ENCODE measurements at places on chromosomes 4 and X.

- DNase-seq, result no peak
Measured at GRCh38 chr4:148170408-148171365, 271.5 kb downstream of the NR3C2 start.

DNA sequence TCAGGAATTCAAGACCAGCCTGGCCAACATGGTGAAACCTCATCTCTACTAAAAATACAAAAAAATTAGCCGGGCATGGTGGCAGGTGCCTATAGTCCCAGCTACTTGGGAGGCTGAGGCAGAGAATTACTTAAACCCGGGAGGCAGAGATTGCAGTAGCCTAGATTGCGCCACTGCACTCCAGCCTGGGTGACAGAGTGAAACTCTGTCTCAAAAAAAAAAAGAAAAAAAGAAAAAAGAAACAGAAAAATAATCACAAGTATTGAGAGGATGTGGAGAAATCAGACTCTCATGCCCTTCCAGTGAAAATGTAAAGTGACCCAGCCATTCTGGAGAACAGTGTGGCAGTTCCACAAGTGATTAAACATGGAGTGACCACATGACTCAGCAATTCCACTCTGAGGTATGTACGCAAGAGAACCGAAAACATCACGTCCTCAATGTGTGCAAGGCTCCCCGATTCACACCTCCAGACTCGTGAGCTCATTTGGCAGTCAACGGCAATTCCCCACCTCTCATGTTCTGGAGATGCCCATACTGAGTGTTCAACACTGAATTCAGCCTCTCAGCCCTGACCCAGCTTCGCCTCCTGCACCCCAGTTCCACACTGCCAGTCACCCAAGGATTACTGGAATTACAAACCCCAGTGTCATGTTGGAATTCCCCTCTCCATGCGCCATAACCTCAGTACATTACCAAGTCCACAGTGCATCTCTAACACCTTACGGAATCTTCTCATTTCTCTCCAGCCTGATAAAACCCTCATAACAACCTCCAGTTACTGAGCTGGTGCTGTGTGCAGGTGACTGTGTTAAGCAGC lies 21.1 kb downstream of the ACOX3 start:
- no peak for DNase-seq

GRCh38 chr4:145283909-145284308 lies 103.5 kb upstream of the OTUD4 start:
- DNase-seq, result no peak

GRCh38 chrX:54208531-54208930 lies 25.5 kb upstream of the FAM120C start:
- no peak for DNase-seq

GRCh38 chr4:4585012-4585670 lies 43.3 kb upstream of the STX18 start:
- no peak for DNase-seq

DNA sequence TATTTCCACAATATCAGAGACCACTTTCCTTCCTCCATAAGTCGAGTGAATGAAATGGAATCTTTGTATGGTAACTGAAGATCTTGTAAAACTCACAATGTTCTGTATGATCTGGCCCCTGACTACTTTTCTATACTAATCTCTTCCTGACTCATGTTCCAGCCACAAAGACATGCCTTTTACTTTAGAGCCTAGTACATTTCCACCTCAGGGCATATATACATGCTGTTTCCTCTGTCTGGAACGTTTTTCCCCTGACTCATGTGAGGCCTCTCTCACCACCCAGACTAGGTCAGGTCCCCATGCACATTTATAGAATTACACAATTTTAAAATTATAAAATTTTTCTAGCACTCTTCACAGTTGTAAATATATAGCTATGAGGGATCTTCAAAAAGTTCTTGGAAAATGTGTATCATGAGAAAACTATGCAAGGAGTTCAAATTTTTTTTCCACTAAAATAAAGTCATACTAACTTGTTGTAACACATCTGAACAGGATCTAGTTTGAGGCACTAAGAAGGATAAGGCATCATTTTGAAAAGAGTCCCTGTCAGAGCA lies 208.8 kb downstream of the SH2D1A start:
- DNase-seq, result no peak

DNA sequence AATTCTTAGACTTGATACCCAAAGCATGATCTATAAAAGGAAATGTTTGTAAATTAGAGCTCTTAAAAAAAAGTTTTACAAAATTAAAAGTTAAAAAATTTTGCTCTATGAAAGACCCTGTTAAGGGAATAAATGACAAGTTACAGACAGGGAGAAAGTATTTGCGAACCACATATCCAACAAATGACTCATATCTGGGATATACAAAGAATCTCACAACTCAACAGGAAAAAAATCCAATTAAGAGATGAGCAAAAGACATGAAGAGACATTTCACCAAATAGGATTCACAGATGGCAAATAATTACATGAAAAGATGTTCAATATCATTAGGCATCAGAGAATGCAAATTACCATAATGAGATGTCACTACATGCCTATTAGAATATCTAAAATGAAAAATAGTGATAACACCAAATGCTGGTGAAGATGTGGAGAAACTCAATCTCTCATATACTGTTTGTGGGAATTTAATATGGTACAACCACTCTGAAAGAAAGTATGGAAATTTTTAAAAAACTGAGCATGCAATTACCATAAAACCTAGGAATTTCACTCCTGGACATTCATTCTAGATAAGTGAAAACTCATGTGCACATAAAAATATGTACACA lies 100.8 kb upstream of the EOLA2 start:
- no peak for DNase-seq

DNA sequence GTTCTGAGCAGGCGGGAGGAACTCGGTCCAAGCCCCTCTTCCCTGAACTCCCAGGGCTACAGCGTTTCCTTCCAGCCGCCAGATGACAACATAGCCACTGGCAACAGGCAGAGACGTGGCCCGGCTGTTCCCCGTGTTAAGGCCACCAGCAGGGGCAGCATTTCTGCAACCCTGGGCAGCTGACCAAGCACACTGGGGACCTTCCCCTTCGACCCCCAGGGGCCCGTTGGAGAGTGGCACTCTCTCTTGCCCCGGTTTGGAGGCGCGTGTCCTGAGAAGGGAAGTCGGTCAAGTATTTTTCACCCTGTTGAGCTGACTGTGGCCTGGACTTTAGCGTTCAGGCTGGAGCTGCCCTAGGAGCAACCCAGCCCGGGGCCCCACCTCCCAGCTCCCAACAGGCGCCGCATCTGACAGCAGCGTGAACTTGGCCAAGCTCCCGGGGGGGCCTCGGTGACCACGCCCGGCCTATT lies 37.6 kb downstream of the ZBTB49 start:
- DNase-seq, result peak; percentile 14

DNA sequence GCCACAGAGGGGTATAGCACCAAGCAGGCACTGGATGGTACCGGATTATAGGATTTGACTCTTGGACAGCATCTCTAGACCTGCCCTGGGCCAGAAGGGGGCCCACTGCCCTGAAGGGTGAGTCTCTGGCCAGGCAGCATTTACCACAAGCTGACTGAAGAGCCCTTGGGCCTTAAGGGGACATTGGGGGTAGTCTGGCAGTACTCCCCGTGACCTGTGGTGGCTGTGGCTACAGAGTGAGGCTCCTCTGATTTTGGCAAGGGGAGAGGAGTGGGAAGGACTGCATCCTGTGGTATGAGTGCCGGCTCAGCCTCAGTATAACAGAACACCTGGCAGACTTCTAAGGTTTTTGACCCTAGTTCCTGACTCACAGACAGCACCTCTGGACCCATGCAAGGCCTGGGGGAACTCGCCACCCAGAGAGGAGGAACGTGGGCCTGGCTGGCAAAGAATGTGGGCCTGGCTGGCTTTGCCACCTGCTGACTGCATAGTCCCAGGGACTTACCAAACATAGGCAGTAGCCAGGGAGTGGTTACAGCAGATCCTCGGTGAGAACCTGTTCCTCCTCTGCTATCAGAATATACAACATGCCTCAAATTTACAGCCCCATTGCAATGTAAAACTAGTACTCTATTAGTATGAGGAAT lies 48.1 kb downstream of the ABCB7 start:
- no peak for DNase-seq

GRCh38 chr4:47500776-47501175 lies 15.7 kb downstream of the ATP10D start:
- DNase-seq, result no peak

GRCh38 chrX:46553935-46554334 lies 8.7 kb upstream of the ZNF674 start:
- no peak for DNase-seq

Measured in neuronal stem cell (in vitro differentiated cells).